ENCODE measurements at places on chromosomes 6 and 20. TPM values are rescaled to one million over a fixed set of nuclear protein-coding genes. Genes with fewer than 3 reads are reported as not detected.

DNA sequence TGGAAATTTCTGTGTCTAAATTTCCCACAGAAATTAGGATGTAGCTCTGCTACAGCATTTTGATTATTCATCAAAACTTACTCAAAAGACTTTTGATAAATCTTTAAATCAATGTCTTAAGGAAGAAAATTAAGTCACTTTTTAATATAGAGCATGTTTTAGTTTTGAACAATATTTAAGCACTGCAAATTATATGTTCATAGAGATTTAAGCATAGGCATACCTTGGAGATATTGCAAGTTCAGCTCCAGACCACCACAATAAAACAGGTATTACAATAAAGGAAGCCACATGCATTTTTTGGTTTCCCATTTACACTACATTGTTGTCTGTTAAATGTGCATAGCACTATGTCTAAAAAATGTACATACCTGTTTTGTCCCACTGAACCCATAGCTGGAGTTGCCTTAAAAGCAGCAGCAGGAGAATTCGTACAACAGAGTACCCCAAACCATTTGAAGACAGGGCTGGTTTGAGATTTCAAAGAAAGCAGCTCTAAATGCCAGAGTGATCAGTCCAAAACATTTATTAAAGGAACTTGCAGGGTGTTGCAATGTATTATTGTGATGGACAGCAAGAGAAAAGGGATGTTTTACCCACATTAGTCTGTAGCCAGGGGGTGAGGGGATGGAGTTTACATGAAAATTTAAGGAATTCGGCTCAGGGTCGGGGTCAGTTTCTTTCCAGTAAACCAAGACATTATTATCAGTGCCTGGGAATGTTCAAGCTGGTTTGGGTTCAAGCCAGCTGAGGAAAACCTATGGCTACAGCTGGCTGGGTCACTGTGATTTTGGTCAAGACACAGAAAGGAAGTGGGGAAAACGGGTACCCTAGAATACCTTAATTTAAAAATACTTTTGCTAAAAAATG, 6.3 kb upstream of the LOC128125822 start:
- no peak for DNase-seq

GRCh38 chr20:63873477-63873971, 8.5 kb downstream of the TPD52L2 start:
- DNase-seq, result no peak

GRCh38 chr20:60862601-60863000, 389.5 kb upstream of the CDH4 start:
- no peak for DNase-seq

- DNase-seq, result no peak
Observed at GRCh38 chr20:2331106-2331505, 35.3 kb downstream of the TGM3 start.

DNA sequence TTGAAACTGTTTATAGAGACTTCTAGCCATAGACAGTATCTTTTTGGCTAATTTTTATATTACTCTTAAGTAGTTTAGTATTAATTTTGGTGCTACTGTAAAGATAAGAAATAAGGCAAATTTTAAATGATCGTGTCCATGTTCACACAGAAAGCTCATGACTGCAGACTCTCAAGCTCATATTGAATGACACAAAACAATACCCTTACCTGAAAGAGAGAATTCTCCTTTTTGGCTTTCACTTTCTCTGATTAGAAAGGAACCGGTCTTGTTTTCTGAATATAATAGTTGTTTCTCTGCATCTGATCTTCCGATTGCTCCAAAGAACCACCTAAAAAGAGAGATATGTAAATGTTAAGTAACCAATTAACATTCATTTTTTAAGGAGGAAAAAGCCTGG, 57.0 kb downstream of the FRK start:
- no peak for DNase-seq

- DNase-seq, result peak; percentile 81
Observed at GRCh38 chr6:48080227-48081009, 30.6 kb downstream of the PTCHD4 start.

DNA sequence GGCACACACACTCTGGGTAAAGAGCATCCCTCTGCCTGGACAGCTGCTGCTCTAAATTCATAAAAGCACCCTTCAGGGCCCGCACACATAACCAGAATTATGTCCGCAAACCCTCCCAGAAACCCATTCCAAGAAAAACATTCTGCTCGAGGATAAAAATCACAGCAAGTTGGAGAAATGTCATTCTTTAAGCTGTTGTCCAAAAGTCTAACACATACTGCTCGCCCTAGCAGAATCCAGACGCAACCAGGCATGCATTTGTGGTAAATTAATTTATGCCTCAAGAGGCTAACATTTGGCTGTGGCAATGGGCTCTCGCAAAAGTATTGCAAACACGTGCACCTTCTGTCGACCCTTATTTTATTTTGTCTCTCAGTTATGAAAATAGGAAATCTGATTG, 116.1 kb upstream of the INSM1 start:
- DNase-seq, result no peak

- no peak for DNase-seq
Observed at GRCh38 chr6:6714953-6715352, 126.4 kb downstream of the LY86 start.

GRCh38 chr20:48782901-48783308, 44.9 kb downstream of the PREX1 start:
- no peak for DNase-seq

DNA sequence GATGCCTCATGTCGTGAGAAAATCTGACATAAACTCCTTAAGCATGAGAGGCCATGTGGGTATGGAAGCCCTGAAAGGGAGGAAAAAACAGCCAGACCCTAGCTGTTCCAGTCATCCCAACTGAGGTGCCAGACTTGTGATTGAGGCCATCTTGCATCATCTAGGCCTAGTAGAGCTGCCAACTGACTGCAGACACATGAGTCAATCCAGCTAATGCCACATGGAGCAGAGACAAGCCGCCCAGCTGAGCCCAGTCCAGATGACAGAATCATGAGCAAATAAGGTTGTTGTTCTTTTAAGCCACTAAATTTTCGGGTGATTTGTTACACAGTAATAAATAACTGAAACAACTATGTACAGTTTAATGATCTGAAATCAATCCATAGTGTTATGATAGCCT, 680.9 kb downstream of the MAFB start:
- no peak for DNase-seq

GRCh38 chr20:58550275-58551059, 35.3 kb upstream of the APCDD1L start:
- DNase-seq, result no peak

DNA sequence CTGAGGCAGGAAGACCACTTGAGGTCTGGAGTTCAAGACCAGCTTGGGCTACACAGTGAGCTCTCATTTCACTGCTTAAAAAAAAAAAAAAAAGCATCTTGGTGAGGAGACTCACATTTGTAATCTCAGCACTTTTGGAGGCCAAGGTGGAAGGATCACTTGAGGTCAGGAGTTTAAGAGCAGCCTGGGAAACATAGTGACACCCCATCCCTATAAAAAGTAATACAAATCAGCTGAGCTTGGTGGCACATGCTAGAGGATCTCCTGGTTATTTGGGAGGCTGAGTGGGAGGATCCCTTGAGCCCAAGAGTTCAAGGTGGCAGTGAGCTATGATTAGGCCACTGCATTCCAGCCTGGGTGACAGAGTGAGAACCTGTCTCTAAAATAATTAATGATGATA, 29.4 kb upstream of the SYNCRIP start:
- DNase-seq, result no peak

Gene TMEM170B
- total RNA-seq, result 11.4 TPM

Gene UNC93A
- total RNA-seq, result not detected

Gene CALHM6
- not detected for total RNA-seq

Gene BPIFA1
- total RNA-seq, result not detected

Measured in A673 (cell line).